ENCODE measurements at places on chromosomes 5 and 9. TPM values are rescaled to one million over a fixed set of nuclear protein-coding genes. Genes with fewer than 3 reads are reported as not detected.

DNA sequence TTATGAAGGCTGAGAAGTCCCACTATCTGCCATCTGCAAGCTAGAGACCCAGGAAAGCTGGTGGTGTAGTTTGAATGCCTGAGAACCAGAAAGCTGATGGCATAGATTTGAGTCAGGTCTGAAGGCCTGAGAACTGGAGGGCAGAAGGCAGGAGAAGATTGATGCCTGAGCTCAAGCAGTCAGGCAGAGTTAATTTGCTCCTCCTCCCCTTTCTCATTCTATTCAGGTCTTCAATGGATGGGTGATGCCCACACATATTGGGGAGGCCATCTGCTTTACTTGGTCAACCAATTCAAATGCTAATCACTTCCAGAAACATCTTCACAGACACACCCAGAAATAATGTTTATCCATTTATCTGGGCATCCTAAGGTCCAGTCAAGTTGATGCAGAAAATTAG lies 87.6 kb upstream of the CPLX2 start:
- no peaks in the 10 kb centered on the region for H3K27me3 ChIP-seq
- no peak overlapping the region for H3K27ac ChIP-seq
- H3K4me3 ChIP-seq: no peak overlapping the region
- no peaks in the 10 kb centered on the region for H3K36me3 ChIP-seq

DNA sequence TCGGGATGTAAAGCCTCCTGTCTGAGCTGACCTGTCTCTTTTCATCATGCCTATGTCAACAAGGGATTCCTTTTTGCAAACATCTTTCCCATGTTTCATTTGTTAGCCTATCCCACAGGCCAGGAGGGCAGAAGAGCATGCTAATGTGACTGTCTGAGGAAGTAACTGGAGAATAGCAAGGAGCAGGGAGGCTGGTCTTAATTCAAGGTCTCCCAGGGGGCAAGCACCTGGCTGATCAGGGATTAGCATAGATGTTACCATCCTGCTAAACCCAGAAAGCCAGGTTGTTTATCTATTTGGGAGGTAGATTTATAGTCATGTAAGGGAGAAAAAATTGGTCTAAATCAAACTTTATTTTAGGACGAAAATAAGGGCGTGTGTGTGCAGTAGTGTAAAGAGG lies 36.7 kb upstream of the MAP1B start:
- no peak overlapping the region for H3K4me3 ChIP-seq
- no peak overlapping the region for H3K27ac ChIP-seq
- DNase-seq: no peak
- H3K27me3 ChIP-seq: no peaks in the 10 kb centered on the region
- H3K4me1 ChIP-seq: peaks cover 25% of the 10 kb centered on the region

DNA sequence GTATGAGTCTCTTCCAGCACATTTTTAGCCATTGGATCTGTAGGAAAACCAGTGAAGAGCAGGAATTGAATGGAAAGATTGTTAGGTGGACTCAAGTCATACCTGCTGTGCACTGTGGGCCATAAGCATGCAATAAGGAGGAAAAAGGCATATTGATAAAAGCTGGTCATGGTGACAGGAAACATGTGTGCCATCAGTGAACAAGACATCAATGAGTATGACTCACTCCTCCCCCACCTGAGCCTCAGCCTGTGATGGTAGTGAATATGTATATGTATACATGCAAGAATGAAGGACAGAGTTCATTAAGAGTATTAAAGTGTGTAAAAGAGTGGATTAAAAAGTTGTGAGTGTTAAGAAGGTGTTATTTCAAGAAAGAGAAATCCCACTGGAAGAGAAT lies 164.5 kb downstream of the TMEM38B start:
- no peak overlapping the region for H3K27ac ChIP-seq
- no peak for DNase-seq
- H3K4me1 ChIP-seq: peaks cover 48% of the 10 kb centered on the region
- H3K4me3 ChIP-seq: peak overlapping the region; percentile 50
- no peaks in the 10 kb centered on the region for H3K36me3 ChIP-seq

GRCh38 chr5:61622156-61622555 lies 290.1 kb downstream of the ZSWIM6 start:
- no peak overlapping the region for H3K4me3 ChIP-seq
- H3K27ac ChIP-seq: no peak overlapping the region
- peaks cover 14% of the 10 kb centered on the region for H3K4me1 ChIP-seq
- DNase-seq: no peak
- H3K36me3 ChIP-seq: no peaks in the 10 kb centered on the region
- H3K27me3 ChIP-seq: no peaks in the 10 kb centered on the region

GRCh38 chr5:146365618-146366017 lies 27.0 kb downstream of the POU4F3 start:
- no peak overlapping the region for H3K27ac ChIP-seq
- H3K27me3 ChIP-seq: peaks cover 31% of the 10 kb centered on the region
- no peaks in the 10 kb centered on the region for H3K4me1 ChIP-seq
- DNase-seq: no peak
- no peak overlapping the region for H3K4me3 ChIP-seq

DNA sequence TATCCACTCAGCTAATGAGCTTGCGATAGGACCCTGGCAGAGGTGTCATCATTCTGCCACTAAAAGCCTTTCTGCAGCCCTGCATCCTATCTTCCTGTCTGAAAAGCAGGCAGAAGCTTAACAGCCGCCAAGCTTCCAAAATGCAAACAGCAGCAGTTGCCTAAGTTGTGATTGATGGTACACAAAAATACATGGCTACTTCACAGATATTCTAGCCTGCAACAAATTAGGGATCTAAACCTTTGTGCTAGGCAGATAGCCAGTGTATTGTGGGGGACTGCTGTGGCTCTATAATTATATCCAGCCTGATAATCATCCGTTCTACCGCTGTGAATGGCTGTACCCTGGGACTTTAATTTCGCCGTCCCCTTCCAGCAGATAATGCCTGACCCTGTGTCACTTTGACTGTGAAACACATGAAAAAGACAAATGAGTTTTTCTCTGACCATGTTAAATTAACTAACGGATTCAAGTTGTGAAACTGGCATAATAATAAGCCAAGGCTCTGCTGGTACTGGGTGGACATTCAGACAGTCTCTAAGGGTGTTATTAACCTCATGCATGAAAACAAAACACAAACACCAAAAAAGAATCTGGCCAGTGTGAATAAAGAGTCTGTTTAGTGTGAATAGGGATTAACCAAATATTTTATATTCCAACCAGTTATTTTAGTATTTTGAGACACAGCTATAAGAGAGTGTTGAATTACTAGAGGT lies 45.9 kb downstream of the SEMA6A start:
- peaks cover 4% of the 10 kb centered on the region for H3K27me3 ChIP-seq
- H3K27ac ChIP-seq: no peak overlapping the region
- no peaks in the 10 kb centered on the region for H3K4me1 ChIP-seq
- no peaks in the 10 kb centered on the region for H3K36me3 ChIP-seq

- H3K27ac ChIP-seq: peak overlapping the region; percentile 93
- H3K36me3 ChIP-seq: peaks cover 18% of the 10 kb centered on the region
- H3K4me3 ChIP-seq: peak overlapping the region; percentile 91
These were observed 29.4 kb upstream of the IL17B start for GRCh38 chr5:149408252-149409099.

- H3K4me1 ChIP-seq: peaks cover 24% of the 10 kb centered on the region
- H3K27me3 ChIP-seq: no peaks in the 10 kb centered on the region
- H3K27ac ChIP-seq: no peak overlapping the region
- no peaks in the 10 kb centered on the region for H3K36me3 ChIP-seq
These were observed 1.8 kb upstream of the DIPK1B start for GRCh38 chr9:136710543-136710942.

DNA sequence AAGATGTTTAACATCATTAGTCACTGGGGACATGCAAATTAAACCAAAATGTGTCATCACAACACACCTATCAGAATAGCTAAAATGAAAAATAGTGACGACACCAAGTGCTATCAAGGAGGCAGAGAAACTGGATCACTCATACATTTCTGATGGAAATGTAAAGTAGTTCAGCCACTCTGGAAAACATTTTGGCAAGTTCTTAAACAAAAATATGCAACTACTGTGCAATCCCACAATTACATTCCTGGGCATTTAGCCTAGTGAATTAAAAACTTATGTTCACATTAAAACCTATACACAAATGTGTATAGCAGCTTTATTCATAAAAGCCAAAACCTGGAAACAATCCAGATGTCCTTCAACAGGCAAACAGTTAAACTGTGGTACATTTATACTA lies 53.1 kb downstream of the SVEP1 start:
- peaks cover 3% of the 10 kb centered on the region for H3K36me3 ChIP-seq
- H3K4me3 ChIP-seq: no peak overlapping the region
- DNase-seq: no peak
- peaks cover 16% of the 10 kb centered on the region for H3K4me1 ChIP-seq
- H3K27me3 ChIP-seq: peaks cover 2% of the 10 kb centered on the region
- H3K27ac ChIP-seq: peak overlapping the region; percentile 25

- DNase-seq: no peak
- peaks cover 32% of the 10 kb centered on the region for H3K36me3 ChIP-seq
- H3K4me1 ChIP-seq: peaks cover 28% of the 10 kb centered on the region
- no peak overlapping the region for H3K4me3 ChIP-seq
- peak overlapping the region; percentile 13 for H3K27ac ChIP-seq
These were observed 11.5 kb downstream of the TMEM171 start for GRCh38 chr5:73131711-73132425.

- no peaks in the 10 kb centered on the region for H3K36me3 ChIP-seq
- peaks cover 8% of the 10 kb centered on the region for H3K27me3 ChIP-seq
- peaks cover 8% of the 10 kb centered on the region for H3K4me1 ChIP-seq
- no peak overlapping the region for H3K27ac ChIP-seq
- DNase-seq: no peak
These were observed 46.0 kb downstream of the CAMK2A start for GRCh38 chr5:150243590-150243989.

DNA sequence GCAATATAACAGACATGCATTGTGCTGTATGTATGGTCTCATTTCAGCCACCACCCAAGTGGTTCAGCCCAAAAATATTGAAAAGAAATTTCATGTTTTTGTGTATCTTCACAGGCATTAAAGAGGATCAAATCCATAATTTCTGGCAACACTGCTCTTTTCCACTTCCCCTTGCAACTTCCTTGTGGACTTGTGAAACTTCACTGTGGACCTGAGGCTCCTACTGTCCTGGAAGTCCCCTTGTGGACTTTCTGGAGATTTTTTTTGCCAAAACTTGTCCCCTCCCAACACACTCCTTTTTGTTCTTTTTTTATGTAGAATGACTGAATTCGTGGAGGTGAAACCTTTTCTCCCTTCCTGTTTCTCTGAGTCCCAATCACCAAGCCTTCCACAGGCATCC lies 14.3 kb downstream of the OTULINL start:
- H3K4me1 ChIP-seq: no peaks in the 10 kb centered on the region
- no peak overlapping the region for H3K27ac ChIP-seq
- no peak for DNase-seq
- no peaks in the 10 kb centered on the region for H3K36me3 ChIP-seq

GRCh38 chr5:368183-369084 lies 46.9 kb downstream of the AHRR start:
- peak overlapping the region; percentile 74 for H3K27ac ChIP-seq
- no peaks in the 10 kb centered on the region for H3K27me3 ChIP-seq
- H3K4me3 ChIP-seq: no peak overlapping the region
- H3K36me3 ChIP-seq: peaks cover 32% of the 10 kb centered on the region
- H3K4me1 ChIP-seq: peaks cover 32% of the 10 kb centered on the region

GRCh38 chr5:143977891-143978461 lies 166.0 kb downstream of the HMHB1 start:
- H3K27ac ChIP-seq: no peak overlapping the region
- no peak overlapping the region for H3K4me3 ChIP-seq
- no peaks in the 10 kb centered on the region for H3K36me3 ChIP-seq
- H3K27me3 ChIP-seq: no peaks in the 10 kb centered on the region
- H3K4me1 ChIP-seq: no peaks in the 10 kb centered on the region

- no peak overlapping the region for H3K4me3 ChIP-seq
- H3K27ac ChIP-seq: no peak overlapping the region
- no peak for DNase-seq
- H3K36me3 ChIP-seq: no peaks in the 10 kb centered on the region
- H3K4me1 ChIP-seq: peaks cover 3% of the 10 kb centered on the region
These were observed 230.7 kb downstream of the SEMA6A start for GRCh38 chr5:116343961-116344360.

GRCh38 chr5:8329773-8330172 lies 460.8 kb downstream of the MTRR start:
- no peak overlapping the region for H3K27ac ChIP-seq
- no peaks in the 10 kb centered on the region for H3K36me3 ChIP-seq
- H3K4me1 ChIP-seq: no peaks in the 10 kb centered on the region
- no peak for DNase-seq

DNA sequence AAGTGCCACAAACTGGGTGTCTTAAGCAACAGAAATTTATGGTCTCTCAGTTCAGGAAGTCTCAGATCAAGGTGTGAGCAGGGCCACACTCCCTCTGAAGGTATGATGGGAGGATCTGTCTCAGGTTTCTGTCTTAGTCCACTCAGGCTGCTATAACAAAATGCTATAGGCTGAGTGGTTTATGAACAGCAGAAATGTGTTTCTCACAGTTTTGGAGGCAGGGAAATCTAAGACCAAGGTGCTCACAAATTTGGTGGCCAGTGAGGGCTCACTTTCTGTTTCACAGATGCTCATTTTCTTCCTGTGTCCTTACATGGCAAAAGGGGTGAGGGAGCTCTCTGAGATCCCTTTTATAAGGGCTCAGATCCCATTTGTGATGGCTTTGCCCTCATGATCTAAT lies 281.4 kb downstream of the CWC27 start:
- no peaks in the 10 kb centered on the region for H3K36me3 ChIP-seq
- H3K27me3 ChIP-seq: no peaks in the 10 kb centered on the region
- no peak for DNase-seq
- H3K27ac ChIP-seq: no peak overlapping the region
- H3K4me1 ChIP-seq: peaks cover 13% of the 10 kb centered on the region
- no peak overlapping the region for H3K4me3 ChIP-seq

GRCh38 chr5:59757442-59757841 lies 136.1 kb downstream of the PDE4D start:
- H3K4me1 ChIP-seq: peaks cover 17% of the 10 kb centered on the region
- no peaks in the 10 kb centered on the region for H3K36me3 ChIP-seq
- no peaks in the 10 kb centered on the region for H3K27me3 ChIP-seq
- H3K4me3 ChIP-seq: no peak overlapping the region

DNA sequence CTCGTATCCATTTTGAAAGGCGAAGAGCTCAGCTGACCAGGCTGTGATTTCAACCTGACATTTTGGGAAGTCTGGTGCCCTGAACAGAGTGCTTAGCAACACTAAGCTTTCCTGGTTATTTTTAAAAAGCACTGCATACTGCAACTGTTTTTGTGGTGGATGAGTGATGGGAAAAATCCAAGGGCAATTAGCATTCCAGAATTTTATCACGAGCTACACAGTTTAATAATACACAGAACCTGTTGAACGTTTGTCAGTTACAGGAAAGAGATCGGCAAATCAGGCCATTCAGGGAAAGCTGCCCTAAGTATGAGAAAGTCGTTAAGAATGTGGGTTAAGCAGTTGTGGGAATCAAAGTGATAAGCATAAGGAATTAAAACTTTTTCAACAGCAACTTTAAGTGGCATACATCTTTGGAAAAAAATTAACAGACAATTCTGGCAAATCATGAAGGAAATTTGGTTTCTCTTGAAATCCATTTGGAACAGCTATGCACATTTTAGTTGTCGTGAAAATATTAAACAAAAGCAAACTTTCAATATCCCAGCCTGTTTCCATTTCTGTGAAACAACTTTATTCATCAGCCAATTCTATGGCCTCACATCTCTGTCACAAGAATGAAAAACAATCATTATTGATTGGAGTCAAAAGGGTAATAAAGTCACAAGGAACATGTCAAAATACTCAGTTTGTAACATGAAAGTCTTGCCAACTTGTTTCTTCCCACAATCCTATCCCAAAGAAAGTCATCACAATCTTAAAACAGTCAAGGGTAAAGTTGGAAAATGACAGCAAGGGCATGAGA lies 25.7 kb downstream of the PUM3 start:
- DNase-seq: no peak
- peaks cover 29% of the 10 kb centered on the region for H3K36me3 ChIP-seq
- no peaks in the 10 kb centered on the region for H3K27me3 ChIP-seq
- H3K4me3 ChIP-seq: no peak overlapping the region
- H3K4me1 ChIP-seq: peaks cover 2% of the 10 kb centered on the region

Gene ZBED3
- 18.0 TPM for total RNA-seq

Gene AGXT2
- not detected for total RNA-seq

Gene PLPPR1
- not detected for total RNA-seq

Gene SLC12A7
- total RNA-seq: 11.5 TPM
